ENCODE measurements at places on chromosomes 5 and 9.

GRCh38 chr9:22208846-22209585, 199.9 kb upstream of the CDKN2B start:
- no peak for DNase-seq

DNA sequence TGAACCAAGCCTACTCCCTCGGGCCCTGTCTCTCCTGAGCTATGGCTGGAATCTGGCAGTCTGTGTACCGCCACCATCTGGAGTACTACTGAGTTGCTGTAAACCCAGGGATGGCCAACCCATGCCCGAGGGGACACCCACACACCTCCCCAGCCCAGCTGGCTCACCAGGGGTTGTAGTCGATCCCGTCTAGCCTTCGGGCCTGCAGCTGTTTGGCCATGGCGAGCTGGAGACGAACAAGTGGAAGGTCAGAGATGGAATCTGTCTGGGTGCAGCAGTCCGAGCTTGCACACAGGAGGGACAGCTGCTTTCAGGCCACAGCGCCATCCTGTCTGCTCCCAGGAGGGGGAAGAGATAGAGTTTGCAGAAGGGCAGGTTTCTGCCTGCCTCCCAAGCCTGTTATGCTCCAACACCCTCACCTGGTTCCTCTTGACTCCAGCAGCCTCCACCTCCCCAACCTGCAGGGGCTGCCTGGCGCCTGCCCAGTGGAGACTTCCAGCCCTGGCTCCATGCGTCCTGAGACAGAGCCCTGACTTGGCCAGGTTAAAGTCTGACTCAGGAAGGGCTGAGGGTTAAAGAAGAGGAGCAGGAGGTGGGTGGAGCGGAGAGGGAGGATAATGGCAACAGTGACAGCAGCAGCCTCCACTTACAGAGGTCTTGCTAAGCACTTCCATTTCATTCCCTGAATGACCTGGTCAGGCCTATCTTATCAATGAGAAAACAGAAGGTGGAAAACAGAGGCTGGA, 15.8 kb upstream of the SPOUT1 start:
- DNase-seq, result no peak

- DNase-seq, result no peak
Measured at GRCh38 chr5:109574985-109575384, 114.7 kb upstream of the MAN2A1 start.

GRCh38 chr5:127254729-127255284, 35.8 kb upstream of the MEGF10 start:
- no peak for DNase-seq

DNA sequence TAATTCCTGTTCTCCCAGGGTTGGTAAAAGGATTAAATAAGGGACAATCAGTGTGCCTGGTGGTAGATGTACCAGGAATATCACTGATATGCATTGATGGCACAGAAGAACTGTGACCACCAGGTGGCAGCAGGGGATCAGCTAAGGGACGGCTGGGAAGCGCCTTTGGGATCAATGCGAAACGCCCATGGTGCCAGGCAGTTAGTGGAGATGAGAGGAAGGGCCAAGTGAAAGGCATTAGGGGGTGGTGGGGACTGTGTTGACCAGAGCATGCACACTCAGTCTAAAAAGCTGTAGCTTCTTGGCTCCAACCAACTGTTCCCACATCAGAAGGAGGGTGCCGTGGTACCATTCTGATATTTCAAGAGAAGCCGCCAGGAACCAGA, 55.6 kb downstream of the ARHGEF37 start:
- DNase-seq, result peak; percentile 25

DNA sequence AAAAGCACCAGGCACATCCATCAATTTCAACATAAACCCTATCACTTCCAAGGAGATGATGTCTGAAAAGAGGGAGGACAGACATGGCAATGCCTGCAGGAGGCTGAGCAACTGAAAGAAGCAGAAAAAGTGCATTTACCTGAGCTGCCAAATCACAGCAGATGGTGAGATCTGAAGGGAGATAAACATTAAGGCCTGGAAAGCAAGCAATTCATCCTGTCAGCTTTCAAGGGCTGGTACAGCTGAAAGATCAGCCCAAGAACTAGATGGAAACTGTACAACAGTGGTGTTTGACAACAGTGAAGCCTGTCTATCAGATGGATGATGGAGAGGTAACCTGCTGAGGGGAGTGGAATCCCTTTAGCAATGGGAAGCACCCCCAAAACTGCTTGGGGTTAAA, 433.2 kb upstream of the ZNF608 start:
- DNase-seq, result no peak

GRCh38 chr5:37495668-37496347, 116.7 kb downstream of the WDR70 start:
- no peak for DNase-seq

DNA sequence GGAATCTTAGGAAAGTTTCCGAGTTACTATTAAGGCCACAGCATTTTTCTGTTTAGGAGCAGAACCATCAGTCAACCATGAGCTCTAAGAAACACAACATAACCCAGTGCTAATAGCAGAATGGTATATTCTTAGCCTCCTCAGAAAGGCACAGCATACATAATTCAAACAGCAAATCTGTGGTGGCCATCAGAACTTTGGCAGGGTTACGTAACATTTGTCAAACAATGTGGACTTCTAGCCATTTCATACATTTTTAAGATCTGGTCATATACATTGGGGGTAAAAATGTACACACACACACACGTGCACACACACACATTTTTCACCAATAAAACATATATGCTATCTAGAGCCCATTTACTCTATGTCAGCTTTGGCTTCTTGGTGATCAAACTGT, 225.2 kb downstream of the GNA14 start:
- DNase-seq, result no peak

DNA sequence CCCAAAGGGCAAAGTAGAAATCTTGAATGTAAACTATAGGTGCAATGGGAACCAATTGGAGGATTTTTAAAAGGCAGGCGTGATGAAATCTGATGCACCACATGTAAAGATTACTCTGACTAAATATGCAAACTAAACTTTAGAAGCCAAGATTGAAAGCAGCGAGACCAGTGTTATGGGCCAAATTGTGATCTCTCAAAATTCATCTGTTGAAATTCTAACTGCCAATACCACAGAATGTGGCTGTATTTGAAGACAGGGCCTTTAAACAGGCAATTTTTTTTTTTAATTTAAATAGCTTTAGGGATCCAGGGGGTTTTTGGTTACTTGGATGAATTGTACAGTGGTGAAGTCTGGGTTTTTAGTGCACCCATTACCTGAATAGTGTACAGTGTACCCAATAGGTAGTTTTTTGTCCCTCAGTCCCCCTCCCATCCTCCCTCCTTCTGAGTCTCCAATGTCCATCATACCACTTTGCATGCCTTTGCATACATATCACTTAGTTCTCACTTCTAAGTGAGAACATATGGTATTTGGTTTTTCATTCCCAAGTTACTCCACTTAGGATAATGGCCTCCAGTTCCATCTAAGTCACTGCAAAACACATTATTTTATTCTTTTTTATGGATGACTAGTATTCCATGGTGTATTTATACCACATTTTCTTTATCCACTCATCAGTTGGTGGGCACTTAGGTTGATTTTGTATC, 69.7 kb downstream of the DRD1 start:
- no peak for DNase-seq

GRCh38 chr9:5976674-5977397, 38.6 kb downstream of the RANBP6 start:
- DNase-seq, result no peak

GRCh38 chr5:1161108-1161832, 40.1 kb upstream of the SLC6A19 start:
- DNase-seq, result no peak

- DNase-seq, result no peak
Measured at GRCh38 chr9:86664603-86665002, 282.7 kb downstream of the GAS1 start.

DNA sequence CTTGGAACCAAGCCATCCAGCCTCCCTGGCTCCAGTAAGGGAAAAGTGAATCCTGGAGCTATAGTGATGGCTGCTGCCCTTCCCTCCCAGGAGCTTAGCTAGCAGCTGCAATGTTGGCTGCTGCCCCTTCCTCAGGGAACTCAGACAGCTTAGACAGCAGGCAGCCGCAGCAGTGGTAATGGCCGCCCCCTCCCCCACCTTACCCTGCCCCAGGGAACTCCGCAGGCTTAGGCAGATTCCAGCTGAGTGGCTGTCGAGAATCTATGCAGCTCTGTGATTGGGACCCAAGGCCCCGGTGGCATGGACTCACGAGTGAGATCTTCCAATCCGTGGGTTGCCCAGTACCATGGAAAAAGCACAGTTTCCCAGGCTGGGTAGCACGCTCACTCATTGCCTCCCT, 378.6 kb downstream of the NNT start:
- DNase-seq, result no peak

GRCh38 chr5:5317976-5318375, 104.5 kb upstream of the ICE1 start:
- DNase-seq, result no peak

DNA sequence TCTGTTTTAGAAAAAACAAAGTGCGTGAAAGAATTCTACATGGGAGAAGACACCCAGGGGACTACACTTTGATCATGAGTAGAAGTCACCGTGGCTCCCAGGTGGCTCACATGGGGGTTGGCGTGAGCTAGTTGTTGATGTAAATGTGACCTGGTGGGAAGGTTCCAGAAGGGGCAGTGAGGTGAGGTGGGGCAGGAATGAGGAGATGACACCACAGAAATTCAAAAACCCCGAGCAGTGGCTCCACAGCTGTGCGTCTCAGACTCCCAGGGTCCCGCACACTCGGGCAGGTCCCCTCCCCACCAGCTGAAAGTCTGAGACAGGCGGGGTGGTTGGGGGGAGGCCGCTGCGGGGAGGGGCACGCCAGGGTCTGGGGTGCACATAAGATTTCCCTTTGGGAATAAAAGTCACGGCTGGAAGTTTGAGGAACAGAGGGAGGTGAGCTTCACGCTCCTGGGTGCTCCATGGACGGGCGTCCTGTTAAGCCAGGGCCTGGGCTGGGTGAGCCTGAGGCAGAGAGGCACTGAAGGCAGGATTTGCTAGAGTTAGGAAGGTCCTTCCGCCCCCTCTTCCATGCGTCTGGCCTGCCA, 29.9 kb downstream of the GLT6D1 start:
- no peak for DNase-seq

Measured in AML-193 (cell line).